ENCODE measurements at places on chromosomes 13 and 19. TPM values are rescaled to one million over a fixed set of nuclear protein-coding genes. Genes with fewer than 3 reads are reported as not detected.

Gene CRB3
- 37.3 TPM for total RNA-seq

Gene RCBTB2
- total RNA-seq, result 10.3 TPM

Gene BEST2
- not detected for total RNA-seq

Gene ADGRE3
- 0.12 TPM for total RNA-seq

Gene FOXO1
- total RNA-seq, result 8.0 TPM

Gene PRPF31
- 34.3 TPM for total RNA-seq

Gene NALCN
- not detected for total RNA-seq

Gene ZNF582
- total RNA-seq, result 0.92 TPM

Gene DBP
- total RNA-seq, result 6.7 TPM

Gene GZMM
- not detected for total RNA-seq

Gene OXGR1
- total RNA-seq, result 0.36 TPM

Gene F2RL3
- total RNA-seq, result 0.24 TPM

Gene PPM1N
- 2.4 TPM for total RNA-seq

Gene EDDM13
- 1.4 TPM for total RNA-seq

Gene KLK15
- total RNA-seq, result not detected

GRCh38 chr19:29882719-29883105, 59.3 kb upstream of the URI1 start:
- ATAC-seq, result no peak

DNA sequence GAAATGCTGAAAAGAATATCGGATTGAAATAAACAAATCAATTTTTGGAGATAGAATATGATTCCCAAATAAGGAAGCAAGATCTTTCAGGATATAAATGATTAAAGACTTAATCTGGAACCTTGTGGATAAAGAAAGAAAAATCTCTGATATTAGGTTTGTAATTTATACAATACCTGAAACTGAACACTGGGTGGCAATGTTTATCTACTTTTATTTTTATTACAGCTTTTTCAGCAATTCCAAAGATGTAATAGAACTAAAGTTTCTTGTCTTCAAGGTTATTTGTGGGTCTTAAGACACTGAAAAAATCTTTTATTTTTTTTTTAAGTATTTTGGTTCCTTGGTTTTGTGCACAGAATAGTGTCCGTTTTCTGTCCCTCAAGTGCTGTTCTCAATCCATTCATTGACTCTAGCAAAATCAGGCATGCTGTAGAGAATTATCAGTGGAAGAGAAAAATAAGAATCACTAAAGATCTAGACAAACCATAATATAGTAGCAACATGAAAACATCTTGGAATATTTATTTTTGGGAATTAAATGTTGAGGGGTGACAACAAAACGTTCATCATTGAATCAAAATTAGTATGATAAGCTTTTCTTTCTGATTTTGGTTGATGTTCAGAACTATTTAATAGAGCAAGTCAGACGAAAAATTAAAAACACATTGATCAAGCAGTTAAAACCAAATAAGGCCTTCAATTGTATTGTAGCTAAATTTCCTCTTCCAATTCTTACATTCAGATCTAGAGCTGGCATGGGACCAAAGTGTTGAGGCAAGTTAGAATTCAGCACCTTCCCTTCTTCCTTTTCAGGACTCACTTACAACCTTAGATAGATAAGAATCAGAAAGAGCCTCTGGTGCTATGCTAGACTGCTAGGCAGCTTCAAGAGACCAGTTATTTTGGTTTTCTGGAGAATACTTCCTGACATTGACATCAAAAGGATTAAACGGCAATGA, 704.4 kb upstream of the PCDH20 start:
- ATAC-seq, result no peak

DNA sequence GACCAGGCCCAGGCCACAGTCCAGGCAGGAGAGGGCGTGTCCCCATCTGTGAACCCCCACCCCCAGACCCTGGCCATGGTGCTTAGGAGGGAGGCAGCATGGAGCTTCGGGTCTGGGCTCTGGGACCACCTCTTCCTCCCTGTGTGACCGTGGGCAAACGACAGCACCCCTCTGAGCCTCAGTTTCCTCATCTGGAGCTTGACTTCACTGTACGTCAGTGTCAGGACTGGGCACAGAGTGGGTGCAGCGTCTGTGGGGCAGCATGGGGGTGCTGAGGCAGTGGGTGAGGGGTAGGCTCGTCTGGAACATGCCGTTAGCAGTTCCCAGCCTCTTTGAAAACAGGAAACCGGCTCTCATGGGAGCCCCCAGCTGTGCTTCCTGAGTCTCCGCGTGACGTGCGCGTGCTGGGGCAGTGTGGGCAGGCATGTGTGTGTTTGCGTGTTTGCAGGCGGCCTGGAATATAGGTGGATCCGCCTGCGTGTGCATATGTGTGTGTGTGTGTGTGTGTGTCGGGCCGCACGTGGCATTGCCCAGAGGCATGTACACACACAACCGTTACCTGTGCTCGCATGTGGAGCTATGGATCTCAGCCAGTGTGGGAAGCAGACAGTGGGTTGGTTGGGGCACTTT, 15.8 kb downstream of the ARRDC2 start:
- peak; percentile 61 for ATAC-seq

GRCh38 chr13:47215736-47216135, 318.9 kb upstream of the HTR2A start:
- no peak for ATAC-seq

GRCh38 chr19:1361601-1362386, 21.9 kb upstream of the NDUFS7 start:
- ATAC-seq, result no peak

DNA sequence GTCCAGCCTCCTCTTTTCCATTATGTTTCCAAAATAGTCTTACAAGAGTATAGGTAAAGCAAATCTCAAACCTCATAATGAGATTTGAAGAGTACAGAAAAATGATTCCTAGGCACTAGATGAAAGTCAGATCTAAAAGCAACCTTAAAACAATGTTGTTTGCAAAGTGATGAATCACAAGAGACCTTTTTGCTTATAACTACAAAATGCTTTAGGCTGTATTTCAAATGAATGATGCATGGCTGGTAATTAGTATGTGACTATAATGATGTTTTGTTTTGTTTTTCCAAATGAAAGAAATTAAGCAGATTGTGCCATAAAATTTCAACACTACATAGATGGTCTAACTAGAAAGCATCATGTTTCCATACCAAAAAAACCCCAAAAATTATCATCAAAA, 272.7 kb downstream of the DIAPH3 start:
- no peak for ATAC-seq

DNA sequence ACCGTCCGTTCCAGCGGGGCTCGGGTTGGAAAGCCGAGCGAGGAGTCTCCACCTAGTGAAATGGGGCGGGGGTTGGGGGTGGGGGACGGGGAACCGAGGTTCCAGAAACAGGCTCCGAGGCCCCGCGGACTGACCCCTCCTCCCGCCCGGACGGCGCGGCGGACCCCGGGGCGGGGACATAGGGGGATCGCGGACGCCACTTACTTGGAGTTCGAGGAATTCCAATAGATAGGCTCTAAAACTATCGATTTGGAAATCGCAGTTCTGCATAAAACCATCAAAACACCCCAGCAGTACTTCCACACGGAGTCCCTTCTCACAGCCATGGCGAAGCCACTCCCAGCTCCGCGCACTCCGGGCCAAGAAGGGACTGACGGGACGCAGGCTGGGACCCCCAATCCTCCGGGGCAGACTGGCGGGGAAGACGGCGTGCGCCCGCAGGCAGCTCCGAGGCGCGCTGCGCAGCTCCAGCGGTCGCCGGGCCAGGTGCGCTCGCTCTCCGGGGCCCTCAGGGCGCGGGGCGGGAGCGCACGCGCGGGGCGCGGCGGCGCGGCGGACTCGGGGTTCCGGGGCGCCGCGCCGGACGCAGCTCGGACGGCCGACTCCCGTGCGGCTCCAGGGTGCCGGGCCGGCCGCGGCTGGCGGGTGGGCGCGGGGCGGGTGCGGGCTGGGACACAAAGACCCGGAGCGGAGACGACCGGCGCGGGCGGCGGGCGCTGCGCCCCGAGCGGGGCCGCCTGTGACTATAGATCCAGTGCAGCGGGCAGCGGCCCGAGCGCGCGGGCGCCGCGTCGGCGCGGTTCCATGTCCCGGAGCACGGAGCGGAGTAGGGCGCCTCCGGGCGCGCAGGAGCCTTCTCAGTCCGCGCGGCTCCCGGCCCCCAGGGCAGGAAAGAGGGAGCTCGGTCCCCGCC, 567 bp downstream of the EFNB2 start:
- no peak for ATAC-seq

GRCh38 chr13:107548338-107548737, 667.0 kb downstream of the LIG4 start:
- ATAC-seq, result no peak

GRCh38 chr13:28138756-28139470, 568 bp downstream of the PAN3 start:
- peak; percentile 87 for ATAC-seq

- ATAC-seq, result no peak
Observed at GRCh38 chr13:78078168-78078567, 159.5 kb upstream of the EDNRB start.

- ATAC-seq, result no peak
Observed at GRCh38 chr19:34259367-34260095, 5.2 kb downstream of the GARRE1 start.

- ATAC-seq, result peak; percentile 73
Observed at GRCh38 chr19:51194527-51195315, 30.2 kb upstream of the CD33 start.

DNA sequence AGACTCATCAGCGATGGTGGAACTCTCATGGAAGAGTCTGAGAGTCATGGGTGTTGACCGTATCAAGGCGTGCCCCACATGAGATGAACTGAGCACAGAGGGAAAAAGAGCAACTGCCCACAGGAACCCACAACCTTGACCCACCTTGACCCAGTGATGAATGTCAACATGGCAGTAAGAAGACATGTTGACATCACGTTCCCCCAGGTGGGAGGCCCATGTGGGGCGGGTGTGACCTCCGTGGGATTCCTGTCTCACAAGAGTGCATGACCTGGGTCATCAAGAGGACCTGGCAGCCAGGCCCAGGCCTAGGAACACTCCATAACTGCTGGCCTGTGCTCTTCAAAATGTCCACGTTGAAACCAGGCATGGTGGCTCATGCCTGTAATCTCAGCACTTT, 45.8 kb downstream of the EPS15L1 start:
- ATAC-seq, result no peak

DNA sequence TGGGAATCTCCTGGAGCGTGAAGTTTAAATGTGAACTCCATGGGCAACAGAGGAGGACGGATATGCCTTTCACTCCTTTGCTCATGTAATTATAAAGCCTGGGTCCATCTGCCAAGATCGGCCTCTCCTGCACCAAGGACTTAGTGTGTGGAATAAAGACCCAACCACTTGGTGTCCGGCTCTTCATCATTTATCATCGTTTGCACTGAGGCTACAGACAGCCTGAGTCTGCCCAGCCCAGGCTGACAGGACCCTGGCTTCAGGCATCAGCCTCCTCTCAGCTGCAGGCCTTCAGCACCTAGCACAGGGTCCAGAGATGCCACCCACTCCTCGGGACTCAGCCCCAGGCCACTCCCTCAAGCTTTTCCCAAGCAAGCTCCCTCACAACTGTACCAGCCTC, 206.8 kb upstream of the IPO5 start:
- ATAC-seq, result no peak

DNA sequence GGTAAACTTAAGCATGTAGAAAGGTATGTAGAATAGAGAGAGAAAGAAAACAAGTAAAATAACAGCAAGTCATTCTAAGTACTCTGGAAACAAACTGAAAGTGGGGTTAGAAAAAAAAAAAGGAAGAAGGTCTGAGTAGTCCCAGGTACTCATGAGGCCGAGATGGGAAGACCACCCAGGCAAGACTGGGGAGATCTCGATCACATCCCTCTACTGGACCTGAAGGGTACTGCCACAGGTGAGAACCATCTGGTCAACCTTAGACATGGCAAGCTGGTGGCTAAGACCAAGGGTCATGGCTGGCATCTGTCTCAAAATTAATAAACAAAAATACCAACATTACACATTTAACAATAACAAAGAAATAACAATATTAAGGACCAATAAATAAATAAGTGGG, 36.3 kb upstream of the ZNF724 start:
- no peak for ATAC-seq

DNA sequence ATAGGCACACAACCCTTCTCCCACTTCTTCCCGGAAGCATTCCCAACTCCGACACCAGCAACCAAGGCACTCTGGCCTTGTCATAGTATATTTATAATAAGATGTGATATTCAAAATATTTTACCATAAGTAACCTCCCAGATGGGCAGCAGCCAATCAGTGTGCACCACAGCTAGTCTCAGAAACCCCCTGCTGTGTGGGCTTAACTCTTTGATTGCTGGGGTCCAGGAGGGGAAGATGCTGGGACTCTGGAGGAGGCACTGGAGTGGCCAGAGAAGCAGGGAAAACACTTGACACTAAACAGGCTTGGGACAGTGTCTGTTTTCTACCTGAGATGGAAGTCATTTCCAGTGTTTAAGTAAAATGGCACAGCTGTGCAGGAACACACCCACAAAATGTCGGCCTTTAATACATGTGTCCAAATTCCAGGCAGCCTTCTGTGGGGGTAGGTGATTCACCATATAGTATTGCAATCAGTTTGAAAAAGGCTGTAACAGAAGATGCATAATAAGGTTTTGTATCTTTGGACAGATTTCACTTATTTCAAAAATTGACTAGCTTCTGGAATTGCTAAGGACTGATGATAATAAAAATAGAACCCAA, 100.7 kb downstream of the MBNL2 start:
- no peak for ATAC-seq

- peak; percentile 16 for ATAC-seq
Observed at GRCh38 chr19:42281146-42281826, 12.2 kb downstream of the CIC start.

GRCh38 chr19:33821871-33822270, 25.2 kb downstream of the KCTD15 start:
- no peak for ATAC-seq

DNA sequence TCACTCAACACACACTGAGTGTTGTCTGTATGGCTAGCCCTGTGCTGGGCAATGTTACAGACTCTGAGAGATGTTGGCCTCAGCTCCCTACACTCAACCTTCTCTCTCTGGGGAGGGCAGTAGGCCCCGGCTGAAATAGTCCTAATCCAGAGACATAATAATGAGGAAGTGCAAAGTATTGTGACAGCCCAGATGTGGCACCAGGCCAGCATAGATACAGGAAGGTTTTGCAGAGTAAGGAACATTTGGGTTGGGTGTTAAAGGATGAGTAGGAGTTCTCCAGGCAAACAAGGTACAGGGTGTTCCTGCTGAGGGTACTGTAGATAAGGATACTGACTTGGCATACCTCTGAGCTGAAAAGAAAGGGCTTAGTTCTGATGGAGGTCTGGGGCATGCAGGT, 2.4 kb downstream of the LIN7B start:
- ATAC-seq, result no peak

DNA sequence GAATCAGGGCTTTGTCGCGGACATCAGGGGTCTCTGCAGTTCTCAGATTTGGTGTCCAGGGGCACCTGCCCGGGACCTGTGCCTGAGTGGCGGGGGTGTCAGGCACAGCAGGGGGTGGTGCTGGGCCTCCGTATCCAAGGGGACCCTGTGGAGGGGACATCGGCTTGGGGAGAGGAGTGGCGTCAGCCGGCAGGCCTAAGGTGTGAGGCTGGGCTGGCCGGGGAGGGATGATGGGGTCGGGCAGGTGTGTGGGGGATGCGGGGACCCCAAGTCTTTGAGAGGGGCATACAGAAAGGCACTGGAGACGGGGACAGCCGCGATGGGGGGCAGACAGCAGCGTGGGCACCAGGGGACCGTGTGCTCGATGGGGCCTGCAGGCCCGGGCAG, 2.5 kb downstream of the EFNA2 start:
- ATAC-seq, result no peak

GRCh38 chr13:113062691-113063090, 42.9 kb upstream of the F7 start:
- ATAC-seq, result no peak

Data from esophagus mucosa (tissue), 1 donor.